ENCODE measurements at places on chromosomes 16 and 17. TPM values are rescaled to one million over a fixed set of nuclear protein-coding genes. Genes with fewer than 3 reads are reported as not detected.
A peak's percentile ranks its signal among the peaks of the same experiment; 100 is the strongest.

DNA sequence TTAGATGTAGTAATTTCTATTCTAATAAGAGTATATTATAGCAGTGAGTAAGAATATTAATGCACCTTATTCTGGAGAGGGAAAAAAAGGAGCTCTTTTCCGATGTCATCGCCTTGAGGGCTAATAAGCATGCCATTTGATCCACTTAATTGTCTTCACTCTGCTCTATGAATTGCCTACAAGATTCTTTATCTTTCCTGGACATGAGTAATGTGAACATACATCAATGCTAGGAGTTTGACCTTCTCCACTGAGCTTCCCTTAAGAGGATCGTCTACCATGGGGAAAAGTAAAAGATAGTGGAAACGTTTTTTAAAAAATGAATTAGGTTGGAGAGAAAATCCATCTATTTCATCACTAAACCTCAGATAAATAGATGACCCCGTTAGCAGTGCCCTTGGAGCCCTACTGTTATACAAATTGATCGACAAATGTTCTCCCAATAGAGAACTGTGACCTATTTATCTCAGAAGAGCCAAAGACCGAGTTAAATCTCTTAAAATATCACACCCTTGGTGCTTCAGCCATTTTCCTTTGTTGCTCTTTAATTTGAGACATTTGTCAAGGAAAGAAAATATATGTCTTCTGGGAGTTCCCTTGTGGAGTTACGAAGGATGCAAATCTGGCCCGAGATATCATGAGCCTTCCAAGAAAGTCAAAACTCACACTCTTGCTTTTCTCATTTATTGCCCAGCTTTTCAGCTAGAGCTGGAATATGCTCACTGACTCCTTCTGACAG is 898.5 kb downstream of the KCNJ2 start:
- no peak for DNase-seq

AURKB gene
- 7.0 TPM for total RNA-seq

GDPD1 gene
- total RNA-seq = 10.6 TPM

- DNase-seq = no peak
These were observed 2.2 kb upstream of the BAHCC1 start for GRCh38 chr17:81392909-81393654.

TP53TG3 gene
- not detected for total RNA-seq

GRCh38 chr16:84234321-84235241 is 5.2 kb downstream of the KCNG4 start:
- DNase-seq = no peak

- DNase-seq = peak; percentile 73
These were observed 6.9 kb downstream of the PHOSPHO1 start for GRCh38 chr17:49223517-49224197.

- no peak for DNase-seq
These were observed 72.7 kb downstream of the SDR42E1 start for GRCh38 chr16:81938326-81939163.

PLEKHH3 gene
- 10.2 TPM for total RNA-seq

DNA sequence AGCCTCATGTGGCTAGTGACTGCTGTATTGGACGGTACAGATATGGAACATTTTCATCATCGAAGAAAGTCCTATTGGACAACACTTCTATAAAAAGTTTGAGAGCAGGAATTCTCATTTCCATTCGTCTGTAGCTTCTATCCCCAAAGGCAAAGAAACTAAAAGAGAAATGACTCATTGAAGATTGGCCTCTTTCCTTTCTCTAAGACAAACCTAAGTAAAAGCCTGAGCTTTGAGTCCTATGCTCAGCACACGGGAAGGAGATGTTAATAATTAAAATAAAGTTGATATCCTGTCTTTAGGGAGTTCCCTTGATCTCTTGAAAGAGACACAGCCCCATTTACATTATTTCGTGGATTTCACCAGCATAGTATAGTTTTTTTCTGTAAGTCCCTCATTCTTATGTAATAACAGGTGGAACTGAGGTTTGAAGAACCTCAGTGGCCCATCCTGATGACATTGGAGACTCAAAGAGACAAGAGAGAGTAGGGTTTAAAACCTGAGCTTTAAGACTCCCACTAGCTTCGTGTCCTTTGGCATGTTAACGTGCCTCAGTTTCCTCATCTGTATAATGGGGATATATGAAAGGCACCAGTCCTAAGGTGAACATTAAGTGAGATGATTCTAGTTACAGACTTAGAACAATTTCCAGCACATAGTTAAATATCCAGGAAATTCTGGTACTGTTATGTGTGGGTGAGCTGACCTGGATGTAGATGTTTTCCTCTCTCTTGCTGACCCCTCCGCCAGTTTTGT is 174.0 kb downstream of the IRX3 start:
- no peak for DNase-seq

SOCS1 gene
- 13.7 TPM for total RNA-seq

DNA sequence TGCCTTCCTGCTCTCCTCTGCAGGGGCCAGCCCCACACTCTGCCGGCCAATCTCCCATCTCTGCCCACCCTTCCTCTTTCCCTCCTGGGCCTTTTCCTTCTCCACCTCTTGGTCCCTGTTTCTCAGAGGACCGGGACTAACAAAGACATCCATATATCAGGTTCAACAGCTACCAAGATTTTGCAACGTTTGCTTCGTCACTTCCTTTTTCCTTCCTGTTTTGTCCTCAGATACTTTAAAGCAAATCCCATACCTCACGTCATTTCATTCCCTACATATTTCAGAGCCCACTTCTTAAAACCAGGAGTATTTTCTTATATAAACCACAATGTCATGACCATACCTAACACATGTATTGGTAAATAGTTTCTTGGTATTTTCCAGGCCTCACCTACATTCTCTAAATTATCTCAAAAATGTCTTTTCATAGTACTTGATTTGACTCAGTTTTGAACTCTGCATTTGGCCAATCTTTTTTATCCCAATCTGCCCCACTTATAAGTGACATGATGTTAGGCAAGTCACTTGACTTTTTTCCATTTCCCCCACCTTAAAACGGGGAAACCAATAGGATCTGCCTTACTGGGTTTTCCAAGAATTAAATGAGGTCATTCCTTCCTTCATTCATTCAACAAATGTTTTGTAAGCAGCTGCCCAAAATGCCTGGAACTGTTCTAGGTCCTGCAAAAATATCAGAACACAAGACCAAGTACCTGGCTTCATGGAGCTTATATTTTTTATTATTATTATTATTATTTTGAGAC is 7.2 kb upstream of the USP10 start:
- no peak for DNase-seq

CDK5R1 gene
- total RNA-seq = 1.5 TPM

FNDC8 gene
- total RNA-seq = not detected

MEIOC gene
- total RNA-seq = not detected

CDH13 gene
- 6.7 TPM for total RNA-seq

GRCh38 chr17:59783221-59784047 is 76.0 kb downstream of the VMP1 start:
- no peak for DNase-seq

DNA sequence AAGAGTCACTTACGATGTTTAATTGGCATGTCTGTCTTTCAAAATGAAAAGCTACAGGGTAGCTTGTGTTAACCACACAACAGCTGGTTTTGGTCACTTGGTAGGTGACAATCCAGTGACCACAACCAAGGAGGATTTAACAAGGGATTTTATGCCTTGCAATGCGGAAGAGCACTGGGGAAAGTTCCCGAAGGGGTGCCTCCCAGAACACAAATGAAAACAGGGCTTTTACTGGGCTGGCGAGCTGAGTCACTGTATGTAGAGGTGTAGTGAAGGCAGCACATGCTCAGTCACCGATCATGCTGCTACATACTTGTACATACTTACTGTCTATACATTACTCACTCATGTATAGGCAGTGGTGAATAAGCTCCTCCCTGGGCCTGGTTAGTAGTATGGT is 483.5 kb downstream of the CDH13 start:
- DNase-seq = no peak

DNA sequence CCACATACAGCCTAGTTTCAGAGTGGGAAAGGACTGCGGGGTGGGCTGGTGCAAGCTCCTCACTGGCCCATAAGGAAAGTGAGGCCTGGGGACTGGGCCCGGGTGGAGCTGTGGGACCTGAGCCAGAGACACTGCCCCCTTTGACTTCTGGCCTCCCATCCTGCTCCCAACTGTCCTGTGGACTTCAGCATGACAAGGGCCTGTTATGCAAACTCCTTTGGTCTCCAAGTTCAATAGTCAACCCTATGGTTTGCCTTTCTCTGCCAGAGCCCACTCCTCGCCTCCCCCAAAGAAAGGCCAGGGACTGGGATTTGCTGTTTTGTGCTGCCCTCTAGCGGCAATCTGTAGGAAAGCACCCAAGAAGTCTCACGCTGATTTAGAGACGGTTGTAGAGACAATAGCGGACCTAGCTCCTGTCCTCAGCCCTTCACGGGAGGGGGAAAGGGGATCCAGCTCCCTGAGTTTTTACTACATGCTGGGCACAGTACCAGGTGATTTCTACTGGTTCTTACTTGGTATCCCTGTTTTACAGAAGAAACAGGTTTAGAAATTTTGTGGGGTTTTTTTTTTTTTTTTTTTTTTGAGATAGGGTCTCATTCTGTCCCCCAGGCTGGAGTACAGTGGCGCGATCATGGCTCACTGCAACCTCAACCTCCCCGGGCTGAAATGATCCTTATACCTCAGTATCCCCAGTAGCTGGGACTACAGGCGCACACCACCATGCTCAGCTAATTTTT is 1.2 kb upstream of the TLCD3B start:
- peak; percentile 57 for DNase-seq

GRCh38 chr17:48283411-48283810 is 146.6 kb downstream of the SKAP1 start:
- DNase-seq = no peak

- DNase-seq = peak; percentile 89
These were observed 36.6 kb upstream of the RGS9 start for GRCh38 chr17:65100316-65101140.

GRCh38 chr17:82663381-82664275 is 15.4 kb upstream of the WDR45B start:
- DNase-seq = no peak

DNA sequence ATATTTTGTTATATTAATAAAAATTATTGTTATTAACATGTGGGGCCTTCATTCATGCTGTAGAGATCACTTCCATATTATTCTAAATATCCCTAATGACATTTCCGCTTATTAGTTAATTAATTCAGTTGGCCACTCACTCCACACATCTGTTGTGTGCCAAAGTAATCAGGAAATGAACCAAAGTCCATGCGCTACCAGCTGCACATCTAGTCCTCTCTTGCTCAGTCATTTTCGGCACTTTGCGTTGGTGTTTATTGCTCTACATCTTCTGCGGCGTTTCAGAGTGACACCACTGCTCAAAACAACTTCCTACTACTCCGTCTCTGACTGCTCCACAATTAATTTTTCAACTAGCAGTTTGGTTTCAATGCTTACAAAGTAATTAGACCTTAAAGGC is 101.4 kb upstream of the ZFHX3 start:
- peak; percentile 50 for DNase-seq

STAT3 gene
- total RNA-seq = 127 TPM

EVPLL gene
- total RNA-seq = 0.41 TPM

- no peak for DNase-seq
These were observed 98.9 kb upstream of the CDC42EP4 start for GRCh38 chr17:73410586-73411312.

GRCh38 chr17:75604034-75604695 is 16.6 kb downstream of the MYO15B start:
- peak; percentile 62 for DNase-seq

GRCh38 chr16:79664407-79664806 is 63.9 kb upstream of the MAF start:
- DNase-seq = no peak

GRCh38 chr17:4934173-4934979 is 2.3 kb downstream of the GP1BA start:
- DNase-seq = peak; percentile 65

GRCh38 chr17:17684906-17685774 is 3.9 kb downstream of the RAI1 start:
- no peak for DNase-seq

DNA sequence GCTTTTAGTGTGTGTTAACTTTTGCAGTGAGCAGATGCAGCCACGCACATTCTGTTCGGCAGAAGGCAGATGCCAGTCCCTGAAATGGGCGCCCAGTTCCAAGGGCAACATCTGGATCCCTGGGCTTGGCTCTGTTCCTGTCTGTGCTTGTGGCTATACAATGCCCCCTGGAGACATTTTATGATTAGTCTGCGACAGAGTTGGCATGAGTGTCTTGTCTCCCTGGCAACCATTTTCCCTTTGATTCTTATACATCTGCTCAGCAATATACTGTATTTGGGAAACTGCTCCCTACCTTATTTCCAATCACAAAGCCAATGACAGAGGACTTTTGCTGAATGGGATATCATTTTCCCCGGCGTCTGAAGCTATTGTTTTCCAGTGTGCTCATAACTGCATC is 1629.5 kb upstream of the GOT2 start:
- DNase-seq = no peak

- peak; percentile 83 for DNase-seq
These were observed 7.5 kb downstream of the LDHD start for GRCh38 chr16:75108792-75109731.

- no peak for DNase-seq
These were observed 11.4 kb upstream of the CALB2 start for GRCh38 chr16:71347146-71347545.

DNA sequence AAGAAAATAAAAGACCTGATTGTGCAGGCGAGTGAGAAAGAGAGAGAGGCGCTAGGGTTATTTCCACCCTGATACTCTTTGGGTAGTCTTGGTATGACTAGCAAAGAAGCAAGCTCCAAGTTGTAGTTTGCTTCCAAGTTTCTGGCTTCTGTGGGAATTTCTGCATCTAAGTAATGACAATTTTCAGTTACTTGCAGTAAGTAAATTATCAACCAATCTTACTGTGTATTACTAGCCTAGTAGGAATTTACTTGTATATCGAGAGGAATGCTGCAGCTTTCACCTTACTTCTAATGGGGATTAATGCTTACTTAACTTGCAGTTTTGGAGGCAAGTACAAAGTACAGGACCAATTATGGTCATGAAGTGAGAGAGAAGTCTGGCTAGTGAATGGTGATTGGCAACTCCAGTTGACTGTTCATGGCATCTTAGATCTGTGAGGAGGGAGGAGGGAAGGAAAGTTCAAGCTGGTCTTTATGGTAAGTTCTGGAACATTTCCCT is 31.9 kb downstream of the TENT4B start:
- no peak for DNase-seq

TEDC2 gene
- 1.4 TPM for total RNA-seq

DNA sequence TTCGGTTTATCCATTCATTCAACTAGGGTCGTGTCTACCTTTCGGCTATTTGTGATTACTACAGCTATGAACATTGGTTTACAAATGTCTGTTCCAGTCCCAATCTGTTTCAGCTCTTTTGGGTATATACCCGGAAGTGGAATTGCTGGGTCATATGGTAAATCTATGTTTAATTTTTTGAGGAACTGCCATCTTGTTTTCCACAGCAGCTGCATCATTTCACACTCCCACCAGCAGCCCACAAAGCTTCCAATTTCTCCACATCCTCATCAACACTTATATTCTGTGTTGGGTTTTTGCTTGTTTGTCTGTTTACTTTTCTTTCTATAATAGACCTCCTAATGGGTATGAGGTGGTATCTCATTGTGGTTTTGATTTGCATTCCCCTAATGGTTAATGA is 48.7 kb upstream of the GINS3 start:
- DNase-seq = no peak

- DNase-seq = no peak
These were observed 181.6 kb upstream of the C17orf78 start for GRCh38 chr17:37194208-37194607.

- DNase-seq = no peak
These were observed 48.5 kb downstream of the NOS2 start for GRCh38 chr17:27751622-27752490.

C1QTNF8 gene
- total RNA-seq = not detected

GRCh38 chr16:67429799-67430503 is 970 bp upstream of the HSD11B2 start:
- no peak for DNase-seq

ITGB4 gene
- total RNA-seq = 199 TPM

Data from transverse colon (tissue), 4 donors.